ENCODE measurements at places on chromosomes 1 and 21.

- no peaks in the 10 kb centered on the region for H3K27me3 ChIP-seq
- H3K36me3 ChIP-seq: no peaks in the 10 kb centered on the region
- no peak overlapping the region for H3K4me3 ChIP-seq
- H3K27ac ChIP-seq: no peak overlapping the region
- peaks cover 4% of the 10 kb centered on the region for H3K4me1 ChIP-seq
- no peak for DNase-seq
Measured at GRCh38 chr1:64984106-64984505, 17.8 kb upstream of the JAK1 start.

DNA sequence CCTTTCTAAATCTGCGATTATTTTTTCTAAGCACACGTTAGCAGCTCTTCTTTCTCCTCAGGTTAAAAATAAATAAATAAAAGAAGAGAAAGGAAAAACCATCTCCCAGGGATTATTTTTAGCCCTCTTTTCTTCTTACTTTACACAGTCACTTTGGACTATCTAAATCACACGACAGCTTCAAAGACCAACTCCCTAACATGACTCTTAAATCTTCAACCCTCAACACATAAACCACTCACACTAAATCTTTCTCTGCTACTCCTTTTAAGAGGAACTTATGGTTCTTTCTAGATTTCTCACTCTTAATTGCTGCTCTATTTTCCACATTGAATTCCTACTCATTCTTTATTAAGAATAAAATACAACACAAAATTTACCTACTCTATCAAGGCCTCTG lies 1095.0 kb upstream of the B3GALT2 start:
- no peak for DNase-seq
- H3K27me3 ChIP-seq: no peaks in the 10 kb centered on the region
- H3K4me1 ChIP-seq: no peaks in the 10 kb centered on the region

DNA sequence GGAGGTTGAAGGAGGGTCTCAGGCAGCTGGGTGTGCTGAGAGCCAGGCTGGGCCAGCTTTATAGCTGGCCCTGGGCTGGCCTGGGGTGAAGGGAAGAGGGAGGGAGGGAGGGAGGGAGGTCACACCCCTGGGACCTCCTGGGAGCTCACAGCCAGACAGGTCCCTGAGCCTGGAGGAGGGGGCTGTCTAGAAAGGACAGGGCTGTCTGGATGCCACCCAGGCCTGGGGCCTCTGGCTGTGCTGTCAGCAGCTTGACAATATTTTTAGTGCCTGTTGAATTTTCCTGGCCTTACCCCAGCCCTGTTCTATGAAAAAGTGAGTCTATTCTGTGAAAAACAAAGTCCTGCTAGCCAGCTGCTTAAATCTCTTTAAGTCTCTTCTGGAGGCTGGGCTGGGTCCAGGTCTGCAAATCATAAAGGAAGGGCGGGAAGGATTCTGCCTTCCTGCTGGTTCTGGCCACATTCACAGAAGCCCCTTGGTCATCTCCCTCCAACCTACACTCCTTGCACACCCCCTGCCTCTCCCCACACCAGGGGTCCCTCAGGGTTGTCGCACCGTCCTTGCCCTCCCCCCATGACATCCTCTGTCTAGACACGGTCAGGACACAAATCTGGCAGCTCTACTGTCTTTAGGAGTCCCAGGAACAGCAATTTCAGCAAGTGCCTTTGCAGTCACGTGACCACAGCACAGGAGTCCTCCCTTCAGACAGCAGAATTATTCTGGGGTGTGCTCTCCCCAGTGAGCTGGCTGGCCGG lies at the start of gene LEFTY2:
Gene LEFTY2 (minus strand): TSS at position 34 of the 755 bp plus-strand sequence. CDS start 80 bp downstream, outside the sequence.
- no peak within 1 kb of the TSS for H3K4me3 ChIP-seq
- no peak for DNase-seq
- no peaks in the 10 kb centered on the region for H3K36me3 ChIP-seq
- peak within 1 kb of the TSS; percentile 5 for H3K27ac ChIP-seq

DNA sequence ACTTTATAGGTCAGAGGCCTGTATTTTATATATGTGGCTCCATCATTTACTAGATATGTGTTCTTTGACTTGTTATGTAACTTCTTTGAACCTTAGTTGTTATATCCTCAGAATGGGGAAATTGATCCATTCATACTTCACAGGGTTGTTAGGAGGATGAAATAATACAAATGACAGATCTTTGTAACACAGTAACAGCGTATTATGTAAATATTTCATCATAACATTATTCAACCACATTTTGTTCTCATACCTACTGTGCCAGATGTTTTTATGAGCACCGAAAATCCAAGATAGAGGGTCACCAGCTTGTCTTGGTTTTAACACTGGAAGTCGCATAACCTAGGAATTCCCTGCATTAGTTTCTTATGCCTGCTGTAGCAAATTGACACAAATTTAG lies 3.3 kb downstream of the SUCO start:
- H3K4me3 ChIP-seq: no peak overlapping the region
- no peaks in the 10 kb centered on the region for H3K36me3 ChIP-seq
- H3K27me3 ChIP-seq: no peaks in the 10 kb centered on the region
- H3K27ac ChIP-seq: no peak overlapping the region
